Stimulated activated CD4-positive, alpha-beta T cell treated with anti-CD3 and anti-CD28 coated beads, TNF-alpha, amount 100 ng/mL, for 24 hours (primary cell): ENCODE measurements at places on chromosomes 16 and 17.

- no peak for DNase-seq
These were observed at the start of gene CA10 for GRCh38 chr17:52158450-52159042. Gene CA10 (minus strand): TSS chr17:52158714.

GRCh38 chr17:76946111-76946771 is 78.0 kb downstream of the MGAT5B start:
- no peak for DNase-seq

GRCh38 chr17:6800422-6801027 is 24.5 kb downstream of the FBXO39 start:
- no peak for DNase-seq

GRCh38 chr17:13784434-13785095 is 182.8 kb upstream of the HS3ST3A1 start:
- no peak for DNase-seq
